RCC 7860 (cell line): ENCODE measurements at places on chromosomes 13 and 19.
A peak's percentile ranks its signal among the peaks of the same experiment; 100 is the strongest.

DNA sequence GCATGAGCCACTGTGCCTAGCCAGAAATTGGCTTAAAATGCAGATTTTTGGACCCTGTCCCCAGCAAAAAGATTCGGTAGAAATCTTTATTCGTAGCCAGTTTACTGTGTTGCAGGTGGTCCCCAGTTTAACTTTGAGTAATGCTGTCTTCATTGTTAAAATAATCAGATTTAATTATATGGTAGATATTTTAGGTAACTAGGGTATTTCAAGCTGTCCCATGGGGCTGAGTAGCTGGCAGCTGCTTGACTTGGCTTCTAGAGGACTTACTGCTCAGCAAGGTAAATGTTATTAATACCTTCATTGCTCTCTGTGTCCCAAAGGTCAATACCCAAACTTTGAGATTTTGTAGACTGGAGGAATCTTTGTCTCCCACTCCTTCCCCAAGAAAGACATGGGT, 21.1 kb downstream of the LSM14A start:
- DNase-seq: no peak

DNA sequence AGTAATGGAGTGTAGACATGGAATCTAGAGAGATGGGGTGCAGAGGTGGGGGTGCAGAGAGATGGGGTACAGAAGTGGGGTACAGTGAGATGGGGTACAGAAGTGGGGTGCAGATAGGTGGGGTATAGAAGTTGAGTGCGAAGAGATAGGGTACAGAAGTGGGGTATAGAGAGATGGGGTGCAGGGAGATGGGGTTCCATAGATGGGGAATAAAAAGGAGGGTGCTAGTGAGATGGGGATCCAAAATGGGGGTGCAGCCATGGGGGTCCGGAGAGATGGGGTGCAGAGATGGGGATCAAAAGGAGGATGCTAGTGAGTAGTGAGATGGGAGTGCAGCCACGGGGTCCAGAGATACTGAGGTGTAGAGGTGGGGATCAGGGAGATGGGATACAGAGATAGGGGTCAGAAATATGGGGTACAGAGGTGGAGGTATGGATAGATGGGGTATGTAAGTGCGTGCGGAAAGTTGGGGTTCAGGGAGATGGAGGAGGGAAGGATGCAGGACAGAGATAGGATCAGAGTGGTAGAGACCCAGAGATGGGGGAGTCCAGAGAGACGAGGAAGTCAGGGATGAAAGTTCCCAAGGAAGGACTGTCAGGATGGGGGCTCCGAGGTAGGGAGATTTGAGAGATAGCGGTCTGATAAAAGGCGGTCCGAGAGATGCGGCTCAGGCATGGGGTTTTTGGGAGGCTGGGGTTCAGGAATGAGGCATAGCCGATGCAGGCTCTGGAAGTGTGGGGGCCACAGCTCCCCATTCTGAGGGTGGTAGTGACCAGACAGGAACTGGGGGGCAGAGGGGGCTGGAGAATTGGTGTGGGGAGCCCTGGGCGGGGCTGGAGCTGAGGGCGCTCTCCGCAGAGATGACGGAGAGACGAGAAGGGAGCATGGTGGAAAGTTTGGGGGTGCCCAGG, 3.4 kb downstream of the PALM3 start:
- no peak for DNase-seq

DNA sequence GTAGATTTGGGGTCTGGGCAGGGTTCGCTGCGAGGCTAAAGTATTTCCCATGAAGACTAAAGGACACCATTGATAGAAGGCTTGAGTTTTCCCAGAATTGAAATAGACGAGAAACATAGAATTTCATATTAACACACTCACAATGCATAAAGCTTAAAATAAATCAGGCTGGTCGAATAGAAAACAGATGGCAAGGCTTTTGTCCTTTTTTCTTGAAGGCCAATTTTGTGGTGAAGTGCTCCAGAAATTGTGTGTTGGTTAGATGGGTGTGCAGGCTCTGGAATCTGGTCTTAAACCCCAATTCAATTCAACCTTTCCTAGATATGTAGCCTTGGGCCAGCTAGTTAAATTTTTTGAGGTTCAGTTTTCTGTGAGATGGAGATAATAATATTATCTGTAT, 56.9 kb upstream of the LRCH1 start:
- no peak for DNase-seq

- DNase-seq: no peak
These were observed 16.4 kb upstream of the GPR32 start for GRCh38 chr19:50753879-50754278.

DNA sequence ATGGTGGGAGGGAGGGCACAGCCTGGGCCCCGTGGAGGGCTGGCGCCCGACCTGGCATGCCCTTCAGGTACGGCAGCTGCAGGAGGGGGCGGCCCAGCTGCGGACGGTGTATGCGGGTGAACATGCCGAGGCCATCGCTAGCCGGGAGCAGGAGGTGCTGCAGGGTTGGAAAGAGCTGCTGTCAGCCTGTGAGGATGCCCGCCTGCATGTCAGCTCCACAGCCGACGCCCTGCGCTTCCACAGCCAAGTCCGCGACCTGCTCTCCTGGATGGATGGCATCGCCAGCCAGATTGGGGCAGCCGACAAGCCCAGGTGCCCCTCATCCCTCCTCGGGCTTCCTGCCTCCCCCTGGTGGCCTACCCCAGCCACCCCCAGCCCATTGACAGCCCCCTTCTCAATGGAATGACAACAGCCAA, 16.6 kb upstream of the SHKBP1 start:
- no peak for DNase-seq

DNA sequence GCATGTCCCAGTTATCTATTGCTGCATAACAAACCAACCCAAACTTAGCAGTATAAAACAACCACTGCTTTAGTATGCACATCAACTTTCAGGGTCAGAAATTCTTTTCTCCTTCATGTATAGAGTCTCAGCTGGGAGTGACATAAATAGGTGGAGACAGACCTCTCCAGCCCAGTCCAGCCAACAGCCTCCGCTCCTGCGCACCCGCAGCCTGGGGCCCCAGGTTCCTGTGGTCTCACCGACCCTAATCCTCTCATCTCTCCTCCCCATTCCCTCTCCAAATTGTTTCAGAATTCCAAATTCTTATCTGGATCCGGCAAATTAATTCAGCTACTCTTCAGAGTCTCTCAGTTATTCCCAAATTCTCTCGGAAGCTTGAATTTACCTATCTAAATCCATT, 522 bp upstream of the ATP12A start:
- DNase-seq: no peak

- DNase-seq: no peak
These were observed 138.6 kb downstream of the MIPEP start for GRCh38 chr13:23750383-23751121.

GRCh38 chr13:60335531-60335930, 61.5 kb upstream of the TDRD3 start:
- DNase-seq: peak; percentile 26
